Activated T-cell treated with anti-CD3 and anti-CD28 coated beads for 48 hours (primary cell): ENCODE measurements at places on chromosomes 7 and 10.

DNA sequence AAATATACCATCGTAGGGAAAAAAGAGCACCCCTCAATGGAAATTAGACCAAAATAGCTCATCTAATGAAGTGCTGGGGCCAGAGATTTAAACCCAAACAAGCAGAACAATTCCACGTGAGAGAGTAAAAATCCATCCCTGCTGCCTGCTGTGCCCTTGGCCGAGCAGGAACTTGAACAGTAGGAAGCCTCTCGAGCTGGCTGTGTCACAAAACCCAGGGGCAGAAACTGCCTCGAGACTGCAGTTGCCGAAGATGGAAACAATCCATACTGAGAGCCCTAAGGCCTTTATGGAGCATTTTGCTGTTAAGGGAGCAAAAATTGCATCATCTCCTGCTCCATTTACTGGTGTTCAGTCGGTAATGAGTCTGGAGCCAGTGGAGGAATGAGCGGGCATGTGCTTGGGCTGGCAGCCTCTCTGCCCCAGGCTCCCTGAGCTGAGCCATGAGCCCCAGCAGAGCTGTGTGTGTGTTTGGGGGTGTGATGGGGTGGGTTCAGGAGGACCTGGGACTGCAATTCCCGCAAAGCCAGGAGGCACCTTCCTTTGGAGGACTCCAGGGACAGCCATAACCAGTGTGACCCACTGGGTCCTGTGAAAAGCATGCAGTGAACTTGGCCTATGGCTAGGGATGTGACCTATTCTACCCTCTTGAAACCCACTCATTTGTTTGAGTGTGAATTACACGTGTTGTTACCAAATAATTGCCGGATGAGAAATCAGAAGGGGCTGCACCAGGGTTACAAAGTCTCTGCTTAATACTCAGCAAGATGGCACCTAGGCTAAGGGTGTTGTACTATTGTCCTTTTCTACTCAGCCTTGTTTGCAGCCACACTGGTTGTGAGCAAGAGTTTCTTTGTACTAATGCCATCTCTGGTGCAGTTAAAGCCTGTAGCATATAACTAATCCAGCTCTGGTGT is 58.3 kb downstream of the CDHR3 start:
- DNase-seq: no peak

DNA sequence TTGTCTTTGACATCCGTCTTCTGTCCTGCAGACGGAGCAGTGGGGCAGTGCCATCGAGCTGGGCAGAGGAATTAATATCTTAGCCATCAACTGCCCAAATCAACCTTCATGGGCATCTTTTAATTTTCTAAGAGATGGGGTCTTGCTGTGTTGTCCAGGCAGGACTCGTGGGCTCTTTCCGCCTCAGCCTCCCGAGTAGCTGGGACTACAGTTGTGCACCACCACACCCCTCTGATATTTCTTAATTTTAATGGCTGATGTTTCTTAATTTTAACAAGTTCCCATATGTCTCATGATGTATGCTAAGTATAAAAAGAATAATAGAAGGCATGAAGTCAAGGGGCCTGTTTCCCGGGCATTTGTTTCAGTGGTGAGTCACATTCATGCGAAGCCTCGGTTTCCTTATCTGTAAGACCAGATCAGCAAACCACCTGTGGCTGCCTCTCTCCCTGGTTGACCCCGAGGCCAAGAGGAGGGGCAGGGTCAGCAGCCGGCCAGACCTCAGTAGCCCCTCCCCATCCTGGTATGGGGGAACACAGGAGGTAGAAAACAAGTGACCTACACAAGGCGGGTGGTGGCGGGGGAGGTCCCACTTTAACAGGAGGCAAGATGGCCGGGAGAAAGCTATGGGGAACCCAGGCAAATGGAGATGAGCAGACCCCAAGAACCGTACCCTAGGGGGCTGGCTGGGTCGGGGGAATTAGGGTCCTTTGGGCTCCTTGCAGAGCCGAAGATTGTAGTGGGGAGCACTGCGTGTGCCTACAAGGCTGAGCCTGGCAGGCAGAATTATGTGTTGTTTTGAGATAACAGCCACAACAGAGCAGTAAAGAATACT is 85.5 kb downstream of the CUX1 start:
- DNase-seq: no peak

DNA sequence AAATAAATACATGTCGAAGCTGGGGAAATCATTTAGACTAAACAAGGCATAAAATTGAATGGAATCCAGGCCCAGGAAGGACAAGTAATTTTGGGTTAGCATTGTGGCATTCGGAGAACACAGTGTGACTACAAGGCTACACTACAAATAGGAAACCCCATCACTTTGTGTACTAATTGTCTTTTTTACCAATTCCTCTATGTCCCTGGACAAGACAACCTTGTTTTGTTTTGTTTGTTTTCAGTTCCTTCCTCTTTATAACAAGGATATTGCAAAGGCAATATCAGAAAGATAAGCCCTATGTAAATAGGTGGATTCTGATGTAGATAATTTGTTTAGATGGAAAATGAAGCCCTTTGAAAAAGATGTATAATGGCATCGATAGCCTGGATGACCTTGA is 215.9 kb upstream of the MKLN1 start:
- DNase-seq: no peak

DNA sequence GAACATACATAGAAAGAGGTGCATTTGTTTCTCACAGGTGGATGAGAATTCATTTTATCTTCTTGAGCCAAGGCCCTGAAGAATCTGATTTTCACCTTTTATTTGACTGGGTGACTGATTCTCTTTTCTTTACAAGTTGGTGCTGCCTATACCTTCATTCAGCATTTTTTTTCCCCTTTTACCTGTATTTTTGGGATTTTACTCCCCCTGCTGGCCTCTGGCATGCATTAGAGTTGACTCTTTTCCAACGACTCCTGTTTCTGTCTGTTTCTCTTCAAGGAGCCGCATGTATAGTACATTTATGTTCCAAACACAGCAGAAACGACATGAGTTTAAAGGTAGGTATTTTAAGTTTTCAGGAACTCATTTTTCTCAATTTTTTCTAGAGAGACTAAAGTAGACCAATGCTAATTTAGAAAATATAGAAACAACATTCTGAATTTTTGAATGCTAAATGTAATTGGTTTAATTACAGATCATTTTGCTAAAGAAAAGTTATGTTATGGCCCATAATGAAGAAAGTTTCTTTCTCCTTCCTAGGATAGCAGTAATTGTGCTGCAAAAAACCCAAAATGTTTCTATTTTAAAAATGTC is 149.8 kb upstream of the HDAC9 start:
- no peak for DNase-seq

GRCh38 chr10:84065804-84066601 is 73.3 kb upstream of the GHITM start:
- DNase-seq: no peak

DNA sequence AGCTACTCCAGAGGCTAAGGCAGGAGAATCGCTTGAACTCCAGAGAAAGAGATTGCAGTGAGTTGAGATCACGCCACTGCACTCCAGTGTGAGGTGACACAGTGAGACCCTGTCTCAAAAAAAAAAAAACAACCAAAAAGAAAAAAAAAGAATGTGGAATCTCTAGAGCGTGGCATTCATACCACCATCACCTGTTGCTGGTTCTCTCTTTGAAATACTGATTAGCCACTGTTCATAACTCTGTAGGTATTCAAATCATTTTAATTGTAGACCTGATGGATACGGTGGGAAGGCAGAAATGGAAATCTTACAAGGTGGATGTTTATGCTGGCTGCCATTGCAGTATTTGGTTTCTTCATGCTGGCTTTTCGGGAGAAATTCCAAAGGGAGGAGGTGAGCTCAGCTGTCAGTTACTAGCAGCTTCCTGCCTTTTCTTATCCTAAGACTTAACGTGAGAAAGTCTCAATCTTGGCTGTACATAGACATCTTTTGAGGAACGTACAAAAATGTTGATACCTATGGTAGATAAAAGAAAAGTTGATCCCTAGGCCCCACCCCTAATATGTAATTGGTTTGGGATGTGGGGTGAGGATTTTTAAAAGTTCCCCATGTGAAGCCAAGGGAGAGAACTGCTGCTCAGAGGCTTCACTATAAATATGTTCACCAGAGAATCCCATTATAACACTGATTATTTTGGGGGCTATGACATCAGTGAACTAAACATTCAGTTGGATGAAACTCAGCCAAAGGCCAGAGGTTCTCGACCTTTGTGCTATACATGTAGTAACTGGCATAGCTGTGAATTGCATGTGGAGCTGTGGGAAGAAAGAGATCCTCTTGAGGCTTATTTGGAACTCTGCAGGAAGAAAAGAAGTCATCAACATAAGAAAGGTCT is 26.9 kb upstream of the MKLN1 start:
- no peak for DNase-seq

GRCh38 chr7:137287651-137288258 is 55.8 kb downstream of the PTN start:
- DNase-seq: no peak

DNA sequence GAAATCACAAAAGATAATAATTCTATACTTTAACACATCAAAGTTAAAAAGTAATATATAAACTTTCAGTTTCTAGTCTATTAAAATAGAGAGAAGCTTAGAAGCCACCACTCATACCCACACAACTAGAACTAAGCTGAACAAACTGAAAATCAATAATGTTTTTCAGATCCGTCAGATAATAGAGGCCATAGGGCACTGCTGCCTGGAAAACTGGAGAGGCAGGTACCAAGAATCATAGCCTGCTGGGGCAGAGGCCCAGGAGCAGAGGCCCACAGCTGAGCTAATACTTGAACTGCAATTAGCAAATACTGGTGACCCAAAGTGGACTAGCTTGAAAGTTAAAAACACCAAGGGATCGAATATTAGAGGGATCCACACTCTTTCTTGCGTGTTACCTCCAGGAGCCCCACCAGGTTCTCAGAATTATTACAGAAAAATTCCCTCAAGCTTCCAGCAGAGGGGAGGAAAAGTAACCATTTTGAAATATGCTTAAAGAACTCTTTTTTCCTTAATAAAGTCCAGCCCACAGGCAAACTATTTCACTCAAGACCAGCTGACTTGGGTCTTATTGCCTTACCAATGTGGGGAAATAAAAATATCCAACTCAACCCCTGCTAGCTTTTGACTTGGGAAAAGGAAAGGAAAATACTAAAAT is 774.1 kb upstream of the IGFBP3 start:
- no peak for DNase-seq

DNA sequence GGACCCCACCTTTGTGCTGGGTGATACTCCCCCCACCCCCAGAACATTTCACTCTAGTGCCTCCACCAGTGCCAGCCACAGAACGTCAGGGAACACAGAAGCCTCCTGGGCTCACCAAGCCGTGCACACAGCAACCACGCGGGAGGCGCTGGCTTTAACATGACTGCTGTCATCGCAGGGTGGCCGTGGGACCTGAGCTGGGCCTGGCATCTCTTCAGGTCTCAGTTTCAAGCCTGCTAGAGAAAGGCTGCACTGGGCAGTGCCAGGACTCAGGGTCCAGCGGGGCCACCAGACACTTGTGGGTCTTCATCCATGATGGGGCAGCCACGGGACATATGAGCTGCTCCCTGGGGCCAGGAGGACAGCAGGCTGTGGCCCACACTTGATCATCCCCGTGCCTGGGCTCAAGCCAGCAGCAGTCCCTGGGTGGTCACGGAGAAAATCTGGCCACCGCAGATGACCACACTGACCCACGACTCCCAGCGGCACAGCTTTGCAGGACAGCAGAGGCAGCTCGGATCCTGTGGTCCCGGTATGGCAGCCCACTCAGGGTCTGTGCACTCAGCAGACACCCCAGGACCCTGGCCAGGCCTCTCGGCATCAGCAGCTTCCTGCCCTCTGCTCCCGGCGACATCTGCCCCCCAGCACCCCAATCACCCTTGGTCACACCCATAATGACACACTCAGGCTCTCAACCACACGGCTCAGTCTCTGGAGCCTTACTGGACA is 44.2 kb downstream of the CAMK2B start:
- no peak for DNase-seq

DNA sequence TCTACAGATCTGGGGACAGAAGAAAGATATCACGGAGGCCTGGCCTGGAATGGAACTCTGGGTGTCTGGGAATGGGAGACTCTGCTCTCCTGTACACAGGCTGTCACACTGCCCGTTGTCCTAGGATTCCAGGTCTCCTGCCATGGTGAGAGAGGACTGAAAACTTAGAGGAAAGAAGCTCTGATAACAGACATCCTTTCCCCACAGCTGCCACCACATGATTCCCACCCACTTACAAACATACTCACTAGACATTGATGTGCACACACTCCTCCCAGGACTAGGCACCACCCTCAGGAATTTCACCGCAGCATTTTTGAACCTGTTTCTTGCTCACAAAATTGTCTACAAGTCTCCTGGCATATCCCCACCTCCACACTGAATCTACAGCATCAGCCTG is 5.7 kb downstream of the ZNF92 start:
- no peak for DNase-seq

DNA sequence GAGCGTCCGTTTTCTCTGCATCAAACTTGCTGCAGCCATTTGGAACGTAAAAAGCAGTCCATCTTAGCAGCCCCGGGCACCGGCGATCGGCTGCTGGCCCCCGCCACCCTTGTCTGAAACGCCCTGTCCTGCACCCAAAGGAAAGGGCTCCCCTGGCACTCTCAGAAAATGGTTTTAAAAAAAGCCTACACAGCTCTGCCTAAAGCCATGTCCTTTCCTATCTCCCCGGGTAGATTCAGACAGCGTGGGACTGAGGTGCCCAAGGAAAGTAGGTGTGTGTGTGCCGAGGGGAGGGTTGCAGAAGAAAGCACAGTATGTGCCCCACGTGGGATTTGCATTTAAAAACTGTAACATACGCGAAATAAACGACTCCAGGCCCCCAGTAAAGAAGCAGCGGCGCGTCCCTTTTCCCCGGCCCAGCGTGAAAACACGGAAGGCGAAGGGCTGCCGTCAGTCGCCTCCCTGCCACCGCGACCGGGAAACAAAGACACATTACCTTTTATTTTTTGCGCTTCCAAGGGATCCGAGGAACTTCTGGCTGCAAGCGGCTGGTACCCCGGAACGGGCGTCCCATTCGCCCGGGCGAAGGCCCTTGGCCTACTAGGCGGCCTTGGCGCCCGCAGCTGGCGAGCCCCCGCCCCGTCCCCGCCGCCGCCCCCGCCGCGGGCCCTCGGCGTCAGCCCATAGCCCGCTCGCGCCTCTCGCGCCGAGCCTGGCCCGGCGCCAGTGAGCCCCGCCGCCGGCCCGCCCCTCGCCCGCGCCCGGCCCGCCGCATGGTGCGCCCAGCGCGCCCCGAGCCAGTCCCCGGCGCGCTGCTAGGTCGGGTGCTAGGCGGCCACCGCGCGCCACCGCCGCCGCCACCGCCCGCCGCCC is 304.6 kb downstream of the PRPF18 start:
- peak; percentile 14 for DNase-seq

DNA sequence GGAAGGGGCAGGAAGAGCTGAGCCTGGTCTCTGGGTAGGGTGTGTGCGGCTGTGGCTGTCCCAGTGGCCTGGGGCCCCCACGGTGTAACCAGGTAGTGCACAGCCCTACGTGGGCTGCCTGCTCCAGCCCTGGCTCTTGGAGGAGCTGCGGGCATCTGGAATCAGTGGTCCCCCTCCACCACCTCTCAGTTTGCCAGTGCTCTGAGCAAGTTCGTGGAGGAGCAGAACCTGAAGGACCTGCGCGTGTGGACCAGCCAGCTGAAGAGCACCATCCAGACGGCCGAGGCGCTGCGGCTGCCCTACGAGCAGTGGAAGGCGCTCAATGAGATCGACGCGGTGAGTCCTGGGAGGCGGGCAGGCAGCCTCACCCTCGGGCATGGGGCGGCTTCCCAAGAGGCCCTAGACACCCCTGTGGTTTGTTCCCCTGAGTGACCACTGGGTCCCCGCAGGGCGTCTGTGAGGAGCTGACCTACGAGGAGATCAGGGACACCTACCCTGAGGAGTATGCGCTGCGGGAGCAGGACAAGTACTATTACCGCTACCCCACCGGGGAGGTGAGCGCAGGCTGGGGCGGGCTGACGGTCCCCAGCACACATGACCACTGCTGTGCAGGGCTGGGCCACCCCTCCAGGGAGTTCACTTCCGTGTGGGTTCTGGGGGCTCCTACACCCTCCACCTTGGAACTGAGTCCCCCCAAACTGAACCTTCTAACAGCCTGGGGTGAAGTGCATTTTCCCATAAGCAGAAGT is 18.6 kb downstream of the PFKFB3 start:
- DNase-seq: no peak
